ENCODE measurements at places on chromosomes 2 and 18.

- DNase-seq = peak; percentile 42
Measured at GRCh38 chr2:152411154-152411553, 76.2 kb downstream of the FMNL2 start.

DNA sequence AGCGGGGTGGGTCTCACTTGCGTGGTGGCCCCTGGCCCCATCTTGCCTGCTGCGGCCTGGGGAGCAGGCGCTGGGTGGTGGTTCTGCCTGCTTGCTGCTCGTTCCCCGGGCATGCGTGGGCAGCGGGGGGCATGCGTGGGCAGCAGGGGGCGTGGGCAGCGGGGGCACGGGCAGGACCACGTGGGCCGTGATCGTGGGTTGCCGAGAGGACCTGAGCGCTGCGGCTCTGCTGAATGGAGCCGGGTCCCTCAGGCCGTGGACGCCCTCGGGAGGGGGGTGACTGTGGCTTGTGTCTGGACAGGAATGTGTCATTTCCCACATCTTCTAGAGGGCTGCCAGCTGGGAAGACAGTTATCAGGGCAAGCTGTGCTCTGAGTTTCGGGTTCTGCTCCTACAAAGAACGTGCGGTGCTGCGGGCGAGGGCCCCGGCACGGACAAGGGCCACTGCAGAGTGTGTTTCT lies 8.3 kb upstream of the GAL3ST2 start:
- no peak for DNase-seq

DNA sequence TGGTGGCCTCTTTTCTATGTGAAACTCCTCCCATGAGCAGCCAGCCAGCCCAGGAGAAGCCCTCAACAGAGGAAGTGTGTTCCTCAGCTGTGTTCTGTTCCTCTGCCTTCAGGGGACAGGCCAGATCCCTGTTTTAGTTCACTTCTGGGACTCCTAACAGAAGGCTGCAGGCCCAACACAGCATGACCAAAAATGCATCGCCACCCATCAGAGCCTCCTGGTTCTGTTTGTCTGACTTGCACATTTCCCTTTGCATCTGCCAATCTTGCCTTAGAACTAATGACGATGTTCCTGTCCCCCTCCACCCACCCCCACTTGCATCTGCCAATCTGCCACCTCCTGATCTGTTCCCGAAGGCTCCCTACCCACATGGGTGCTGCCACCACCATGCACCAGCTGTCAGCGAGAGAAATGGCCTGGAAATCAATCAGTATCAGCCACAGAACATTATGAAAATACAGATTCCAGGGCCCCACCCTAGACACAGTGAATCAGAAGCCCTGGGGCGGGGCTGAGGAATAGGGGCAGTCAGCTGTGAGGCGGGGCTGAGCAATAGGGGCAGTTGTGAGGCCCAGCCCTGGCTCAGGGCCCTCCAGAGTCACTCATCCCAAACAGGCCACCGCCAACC lies 51.0 kb downstream of the FAM168B start:
- peak; percentile 42 for DNase-seq

- no peak for DNase-seq
Measured at GRCh38 chr2:173828189-173829142, 136.7 kb downstream of the SP3 start.

DNA sequence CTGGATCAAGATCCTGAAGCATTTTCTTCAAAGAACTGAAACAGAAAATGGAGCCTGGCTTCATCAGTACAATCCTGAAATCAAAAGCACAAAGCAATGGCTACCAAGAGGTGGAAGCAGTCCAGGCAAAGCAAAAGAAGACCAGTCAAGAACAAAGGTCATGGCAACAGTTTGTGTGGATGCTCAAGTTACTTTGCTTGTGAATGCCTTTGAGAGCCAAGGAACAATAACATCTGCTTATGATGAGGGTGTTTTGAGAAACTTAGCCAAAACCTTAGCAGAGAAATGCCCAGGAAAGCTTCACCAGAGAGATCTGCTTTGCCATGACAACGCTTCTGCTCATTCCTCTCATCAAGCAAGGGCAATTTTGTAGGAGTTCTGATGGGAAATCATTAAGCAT lies 723.1 kb downstream of the TMEM182 start:
- no peak for DNase-seq

DNA sequence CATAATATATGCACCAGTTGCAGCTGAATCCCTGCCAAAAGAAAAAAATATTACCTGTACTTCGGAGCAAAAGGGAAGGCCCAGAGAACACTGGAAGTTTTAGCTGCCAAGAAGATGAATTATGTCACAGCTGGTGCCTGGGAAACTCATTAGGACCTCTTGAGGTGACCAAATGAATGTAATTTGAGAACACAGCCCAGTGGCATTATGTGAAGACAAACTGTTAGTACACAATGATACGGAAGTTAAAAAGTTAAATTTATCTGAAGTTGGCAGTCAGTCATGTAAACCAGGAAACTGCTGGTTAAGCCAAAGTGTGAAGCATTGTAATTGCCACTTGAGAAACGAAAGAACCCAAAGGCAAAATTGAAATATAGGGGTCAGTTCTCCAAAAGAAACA lies 80.7 kb downstream of the EML4 start:
- peak; percentile 63 for DNase-seq
